ENCODE measurements at places on chromosomes 6 and 20. TPM values are rescaled to one million over a fixed set of nuclear protein-coding genes. Genes with fewer than 3 reads are reported as not detected.

PLG gene
- not detected for total RNA-seq

UBD gene
- not detected for total RNA-seq

RWDD1 gene
- 47.2 TPM for total RNA-seq

CST3 gene
- total RNA-seq: 5.2 TPM

ARMC12 gene
- total RNA-seq: 1.8 TPM

PTGIS gene
- not detected for total RNA-seq

LY6G6C gene
- not detected for total RNA-seq

BAK1 gene
- 24.4 TPM for total RNA-seq

DNA sequence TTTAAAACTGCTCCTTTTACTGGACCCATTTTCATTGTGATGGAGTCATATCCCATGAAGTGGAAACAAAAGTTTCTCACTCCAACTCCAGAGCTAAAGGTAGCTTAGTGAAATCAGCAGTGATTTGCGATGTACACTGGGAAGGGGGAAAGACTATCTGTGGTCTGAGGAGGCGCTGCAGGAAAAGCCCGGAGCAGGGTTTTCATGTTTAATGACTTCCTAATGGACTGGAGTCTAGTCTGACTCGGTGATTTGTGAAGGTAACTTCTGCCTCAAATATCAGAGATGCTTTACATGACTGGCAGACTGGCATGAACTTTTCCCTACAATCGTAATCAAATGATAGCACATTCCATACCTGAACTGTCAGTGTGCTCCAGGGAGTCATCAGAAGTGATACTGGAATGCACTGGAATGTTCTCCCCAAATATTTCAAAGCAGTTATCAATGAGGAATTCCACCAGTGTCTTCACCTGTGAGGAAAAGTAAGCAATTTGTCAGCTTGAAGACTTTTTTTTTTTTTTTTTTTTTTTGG, 7.0 kb downstream of the TAGAP start:
- peak overlapping the region; percentile 49 for H3K27ac ChIP-seq
- no peak overlapping the region for H3K4me3 ChIP-seq
- H3K36me3 ChIP-seq: peaks cover 79% of the 10 kb centered on the region

DNA sequence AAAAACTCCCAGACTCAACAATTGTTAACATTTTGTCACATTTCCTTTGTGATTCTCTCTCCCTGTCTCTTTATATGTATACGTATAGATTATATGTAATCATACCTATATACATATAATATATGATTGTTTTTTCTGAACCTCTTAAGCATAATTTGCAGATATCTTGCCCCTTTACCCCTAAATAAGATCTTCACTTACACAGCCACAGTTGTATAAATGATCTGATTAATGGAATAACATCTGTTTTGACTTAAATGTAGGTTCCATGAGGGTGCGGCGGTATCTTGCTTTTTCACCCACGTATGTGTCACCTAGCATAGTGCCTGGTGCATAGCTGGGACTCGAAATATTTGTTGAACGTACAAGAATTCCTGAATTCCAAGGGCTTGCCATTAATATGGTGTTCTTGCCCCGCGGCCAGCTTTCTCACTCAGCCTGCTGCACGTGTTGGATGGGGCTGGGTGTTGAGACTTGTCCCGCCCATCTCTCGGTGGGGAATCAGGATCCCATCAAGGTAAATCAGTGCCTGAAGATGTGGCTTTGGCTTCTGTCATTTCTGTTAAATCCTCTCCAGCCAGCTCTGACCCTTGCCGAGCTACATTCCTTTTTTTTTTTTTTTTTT, 10.4 kb upstream of the MANBAL start:
- no peak overlapping the region for H3K27ac ChIP-seq
- H3K4me3 ChIP-seq: no peak overlapping the region
- H3K36me3 ChIP-seq: no peaks in the 10 kb centered on the region
- DNase-seq: no peak

- no peak for DNase-seq
- no peak overlapping the region for H3K27ac ChIP-seq
- no peak overlapping the region for H3K4me3 ChIP-seq
- no peaks in the 10 kb centered on the region for H3K4me1 ChIP-seq
- H3K27me3 ChIP-seq: no peaks in the 10 kb centered on the region
These were observed 189.5 kb upstream of the MANEA start for GRCh38 chr6:95387845-95388244.

DNA sequence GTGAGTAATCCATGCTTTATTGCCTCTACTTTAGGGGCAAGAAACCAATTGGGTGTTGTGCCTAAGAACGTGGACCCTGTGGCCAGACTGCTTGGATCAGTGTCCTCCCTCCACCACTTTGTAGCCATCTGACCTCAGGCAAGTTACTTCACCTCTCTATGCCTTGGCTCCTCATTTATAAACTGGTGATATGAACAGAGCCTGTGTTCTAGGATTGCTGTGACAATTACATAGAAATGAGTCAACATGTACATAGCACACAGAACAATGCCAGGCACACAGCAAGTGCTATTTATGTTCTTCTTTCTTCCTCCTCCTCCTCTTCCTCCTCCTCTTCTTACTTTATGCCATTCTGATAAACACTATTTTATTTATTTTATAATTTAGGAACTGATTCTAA, 339.4 kb downstream of the CD83 start:
- H3K4me1 ChIP-seq: peaks cover 32% of the 10 kb centered on the region
- no peak overlapping the region for H3K4me3 ChIP-seq
- no peaks in the 10 kb centered on the region for H3K27me3 ChIP-seq
- DNase-seq: no peak
- H3K36me3 ChIP-seq: no peaks in the 10 kb centered on the region
- no peak overlapping the region for H3K27ac ChIP-seq

- DNase-seq: no peak
- no peak overlapping the region for H3K27ac ChIP-seq
- H3K4me3 ChIP-seq: peak overlapping the region; percentile 52
- H3K4me1 ChIP-seq: peaks cover 29% of the 10 kb centered on the region
- H3K27me3 ChIP-seq: no peaks in the 10 kb centered on the region
These were observed 2.7 kb downstream of the WRNIP1 start for GRCh38 chr6:2767657-2768524.

DNA sequence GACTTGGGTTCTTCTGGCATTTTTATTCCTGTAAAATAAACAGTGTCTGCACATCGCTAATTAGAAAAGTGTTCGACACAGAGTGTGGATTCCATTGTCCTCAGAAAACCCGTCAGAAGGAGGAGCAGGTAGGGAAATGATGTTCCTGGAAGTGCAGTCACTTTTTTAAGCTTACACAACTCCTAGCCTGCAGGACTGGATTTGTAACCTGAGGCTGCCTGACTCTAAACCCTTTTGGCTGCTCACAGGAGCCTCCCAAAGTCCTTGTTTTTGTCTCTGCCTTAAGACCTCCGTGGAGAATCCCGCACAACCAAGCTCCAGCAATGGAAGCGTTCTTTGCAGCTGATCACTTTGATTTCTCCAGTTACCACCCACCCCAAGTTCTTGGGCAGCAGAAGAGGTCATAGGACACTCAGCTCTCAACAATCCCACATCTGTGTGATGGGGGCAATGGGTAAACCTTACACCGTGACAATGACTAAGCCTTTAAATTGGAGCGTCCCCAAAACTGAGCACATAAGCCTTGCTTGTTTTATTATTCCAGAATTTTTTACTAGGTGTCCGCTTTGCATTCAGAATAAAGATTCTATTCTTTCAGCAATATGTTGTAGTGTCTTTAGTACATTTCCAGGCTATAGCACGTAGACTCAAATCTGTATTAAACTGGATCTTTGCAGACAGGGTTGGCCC, 227.9 kb downstream of the TBXT start:
- H3K4me3 ChIP-seq: no peak overlapping the region
- no peaks in the 10 kb centered on the region for H3K27me3 ChIP-seq
- no peak for DNase-seq
- H3K4me1 ChIP-seq: no peaks in the 10 kb centered on the region

GRCh38 chr20:45095805-45096238, 5.1 kb downstream of the KCNS1 start:
- no peaks in the 10 kb centered on the region for H3K4me1 ChIP-seq
- H3K27me3 ChIP-seq: peaks cover 14% of the 10 kb centered on the region
- H3K4me3 ChIP-seq: no peak overlapping the region
- no peak overlapping the region for H3K27ac ChIP-seq

- no peak overlapping the region for H3K27ac ChIP-seq
- no peaks in the 10 kb centered on the region for H3K36me3 ChIP-seq
- H3K27me3 ChIP-seq: no peaks in the 10 kb centered on the region
- peaks cover 58% of the 10 kb centered on the region for H3K4me1 ChIP-seq
- DNase-seq: no peak
These were observed 13.0 kb downstream of the UQCC2 start for GRCh38 chr6:33698494-33698893.

- H3K4me3 ChIP-seq: no peak overlapping the region
- no peak overlapping the region for H3K27ac ChIP-seq
- no peaks in the 10 kb centered on the region for H3K27me3 ChIP-seq
- no peak for DNase-seq
- H3K4me1 ChIP-seq: no peaks in the 10 kb centered on the region
These were observed 263.4 kb downstream of the CDH26 start for GRCh38 chr20:60221593-60221992.

- no peak overlapping the region for H3K4me3 ChIP-seq
- peaks cover 3% of the 10 kb centered on the region for H3K27me3 ChIP-seq
- no peaks in the 10 kb centered on the region for H3K36me3 ChIP-seq
- peaks cover 10% of the 10 kb centered on the region for H3K4me1 ChIP-seq
- no peak overlapping the region for H3K27ac ChIP-seq
- DNase-seq: no peak
These were observed 127.5 kb upstream of the TNFAIP3 start for GRCh38 chr6:137739544-137739943.

GRCh38 chr20:21526776-21527175, 12.9 kb upstream of the NKX2-2 start:
- no peak overlapping the region for H3K4me3 ChIP-seq
- peaks cover 12% of the 10 kb centered on the region for H3K27me3 ChIP-seq
- peaks cover 11% of the 10 kb centered on the region for H3K4me1 ChIP-seq
- H3K36me3 ChIP-seq: no peaks in the 10 kb centered on the region

GRCh38 chr20:20520776-20521175, 152.9 kb downstream of the INSM1 start:
- H3K27ac ChIP-seq: no peak overlapping the region
- DNase-seq: no peak
- H3K4me1 ChIP-seq: no peaks in the 10 kb centered on the region
- H3K36me3 ChIP-seq: peaks cover 3% of the 10 kb centered on the region
- no peaks in the 10 kb centered on the region for H3K27me3 ChIP-seq

- no peaks in the 10 kb centered on the region for H3K36me3 ChIP-seq
- DNase-seq: no peak
- H3K27ac ChIP-seq: no peak overlapping the region
- peaks cover 4% of the 10 kb centered on the region for H3K27me3 ChIP-seq
- H3K4me1 ChIP-seq: no peaks in the 10 kb centered on the region
These were observed 260.0 kb upstream of the SUPT3H start for GRCh38 chr6:45637611-45638257.

- H3K27ac ChIP-seq: no peak within 1 kb of the TSS
- no peak within 1 kb of the TSS for H3K4me3 ChIP-seq
- no peaks in the 10 kb centered on the region for H3K27me3 ChIP-seq
- no peaks in the 10 kb centered on the region for H3K4me1 ChIP-seq
These were observed at the start of gene RAMACL for GRCh38 chr6:166586424-166587156. RAMACL (minus strand) TSS chr6:166586678; CDS start chr6:166586477, 201 bp downstream.

DNA sequence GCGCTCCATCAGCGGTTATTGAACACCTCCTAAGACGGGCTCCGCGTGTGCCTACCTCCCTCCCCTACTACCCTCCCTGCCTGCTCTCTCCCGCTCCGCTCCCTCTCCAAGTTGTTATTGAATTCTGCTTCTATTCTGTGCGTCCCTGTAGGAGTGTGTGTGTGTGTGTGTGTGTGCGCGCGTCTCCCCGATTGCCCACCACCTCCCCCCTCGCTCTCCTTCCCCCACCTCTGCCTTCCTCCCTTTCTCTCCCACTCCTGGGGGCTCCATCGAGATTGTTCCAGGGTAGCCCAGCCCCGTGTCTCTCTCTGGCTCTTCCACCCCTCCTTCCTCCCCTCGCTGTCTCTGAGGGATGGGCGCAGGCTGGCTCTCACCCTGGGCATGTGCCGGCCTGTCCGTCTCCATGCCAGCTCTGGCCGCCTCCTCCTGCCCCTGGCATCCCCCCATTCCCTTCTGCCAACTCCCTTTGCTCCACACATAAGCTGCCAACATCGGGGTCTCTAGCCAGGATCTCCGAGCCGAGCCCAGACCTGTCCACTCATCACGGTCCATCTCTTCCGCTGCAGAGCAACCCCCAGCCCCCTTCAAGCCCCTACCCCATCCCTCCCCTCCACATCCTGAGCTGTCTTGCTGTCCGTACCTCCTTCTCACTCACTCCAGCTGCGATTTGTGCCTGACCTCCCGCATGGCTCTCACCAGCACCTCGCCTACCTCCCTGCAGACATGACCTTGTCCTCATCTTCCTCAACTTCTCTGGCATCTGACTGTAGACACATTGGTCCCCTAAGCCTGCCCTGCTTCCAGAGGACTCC, 68.5 kb downstream of the SRC start:
- no peak overlapping the region for H3K4me3 ChIP-seq
- H3K27ac ChIP-seq: no peak overlapping the region
- DNase-seq: no peak
- H3K27me3 ChIP-seq: peaks cover 43% of the 10 kb centered on the region

DNA sequence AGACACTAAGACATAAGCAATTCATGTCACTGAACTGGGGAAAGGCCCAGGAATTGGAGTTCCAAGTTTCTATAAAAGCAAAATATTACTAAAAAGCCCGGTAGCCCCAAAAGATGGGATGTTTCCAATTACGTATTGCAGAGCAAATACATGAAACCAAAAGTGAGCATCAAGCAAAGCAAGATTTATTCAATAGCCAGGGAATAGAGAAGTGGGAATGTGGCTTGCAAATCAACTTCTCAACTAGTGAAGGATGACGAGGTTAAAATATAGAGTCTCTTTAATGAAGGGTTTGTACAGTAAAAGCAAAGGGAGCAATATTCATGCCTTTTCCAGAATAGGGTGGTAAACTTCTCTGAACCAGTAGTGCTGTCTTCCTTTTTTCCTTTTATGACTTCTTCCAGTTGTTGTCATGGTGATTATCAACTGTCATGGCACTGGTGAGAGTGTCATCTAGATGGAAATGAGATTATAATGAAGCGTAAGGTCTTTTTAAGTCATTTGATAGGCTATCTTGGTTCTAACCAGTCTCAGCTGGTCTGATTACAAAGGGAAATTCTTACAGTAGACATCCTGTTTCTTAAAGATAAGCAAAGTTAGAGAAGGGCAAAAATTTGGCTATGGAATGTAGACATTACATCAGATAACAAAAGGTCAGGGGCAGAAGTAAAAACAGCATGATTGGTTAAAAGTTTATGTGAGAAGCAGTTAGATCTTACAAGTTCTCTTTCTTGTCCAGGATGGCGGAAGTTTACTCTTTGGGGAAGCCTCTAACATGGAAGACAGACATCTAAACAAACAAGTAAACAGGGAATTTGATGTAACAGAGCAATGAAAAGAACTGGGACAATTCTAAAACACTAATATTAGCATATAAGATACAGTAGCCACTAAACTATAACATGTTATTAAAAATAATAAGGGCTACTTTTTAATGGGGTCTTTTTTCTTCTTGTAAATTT, 96.9 kb downstream of the TBX18 start:
- H3K4me1 ChIP-seq: no peaks in the 10 kb centered on the region
- H3K27me3 ChIP-seq: no peaks in the 10 kb centered on the region
- no peaks in the 10 kb centered on the region for H3K36me3 ChIP-seq

- H3K4me3 ChIP-seq: no peak overlapping the region
- no peaks in the 10 kb centered on the region for H3K27me3 ChIP-seq
- H3K27ac ChIP-seq: no peak overlapping the region
- no peak for DNase-seq
- H3K4me1 ChIP-seq: no peaks in the 10 kb centered on the region
These were observed 224.5 kb downstream of the FOXC1 start for GRCh38 chr6:1834207-1834606.
